ENCODE measurements at places on chromosomes 5 and 9.
A peak's percentile ranks its signal among the peaks of the same experiment; 100 is the strongest.

DNA sequence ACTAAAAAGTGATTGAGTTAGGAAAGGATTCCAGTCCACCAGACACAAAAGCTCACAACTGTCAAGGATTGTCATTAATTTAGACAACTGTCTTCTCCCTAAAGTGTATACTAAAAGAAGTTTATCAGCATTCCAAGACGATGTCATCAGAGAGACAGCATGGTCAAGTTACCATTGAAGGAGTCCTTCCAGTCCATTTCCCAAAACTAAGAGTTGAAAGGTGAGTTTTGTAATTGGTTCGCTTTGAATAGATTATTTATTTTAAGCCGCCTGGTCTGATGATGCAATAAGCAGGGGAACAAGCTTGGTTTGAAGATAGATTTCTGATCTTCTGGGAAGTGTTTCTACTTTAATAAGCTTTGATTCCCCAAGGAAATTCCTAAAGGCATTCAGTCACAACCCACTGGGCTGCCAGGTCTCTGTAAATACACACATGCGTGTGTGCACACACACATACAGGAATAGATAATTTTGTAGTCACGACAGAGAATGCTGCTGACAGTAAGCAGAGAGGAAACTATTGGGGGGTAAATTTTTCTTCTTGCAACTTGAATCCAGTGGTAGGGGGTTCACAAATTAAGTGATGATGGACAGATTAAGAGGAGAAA lies 234.8 kb downstream of the PIK3R1 start:
- DNase-seq = no peak

DNA sequence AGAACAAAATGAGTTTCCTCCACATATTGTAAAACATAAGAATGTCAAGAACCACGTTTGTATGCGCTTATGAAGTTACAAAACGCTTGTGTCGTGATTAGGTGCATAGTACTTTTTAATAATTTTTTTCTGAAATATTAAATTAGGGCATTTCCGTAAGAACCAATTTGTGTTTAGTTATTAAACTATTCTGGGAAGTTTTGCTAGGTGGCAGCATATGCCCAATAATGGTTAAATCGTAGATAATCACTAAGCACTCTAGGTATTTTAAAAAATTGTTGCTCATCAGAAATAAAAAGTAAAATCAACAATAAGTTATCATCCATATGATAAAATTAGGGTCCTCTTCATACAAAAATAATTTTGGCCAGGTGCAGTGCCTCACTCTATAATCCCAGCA lies 5.4 kb downstream of the SRFBP1 start:
- no peak for DNase-seq

DNA sequence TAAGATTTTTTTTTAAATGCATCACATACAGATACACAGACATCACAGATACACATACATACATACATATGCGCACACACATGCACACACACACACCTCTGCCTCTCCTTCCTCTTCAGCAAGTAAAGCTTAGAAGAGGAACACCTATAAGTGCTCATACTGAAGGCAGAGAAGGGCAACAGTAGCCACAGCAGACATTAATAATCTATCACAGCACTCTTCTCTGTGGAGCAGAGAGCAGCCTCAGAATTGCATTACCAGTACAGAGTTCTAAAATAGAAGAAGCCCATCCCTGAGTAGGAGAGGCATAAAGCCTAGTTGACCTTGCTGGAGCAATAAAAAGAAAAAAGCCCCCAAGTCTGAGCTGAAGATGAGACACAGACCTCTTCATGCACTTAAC lies 110.6 kb downstream of the MLLT3 start:
- no peak for DNase-seq

DNA sequence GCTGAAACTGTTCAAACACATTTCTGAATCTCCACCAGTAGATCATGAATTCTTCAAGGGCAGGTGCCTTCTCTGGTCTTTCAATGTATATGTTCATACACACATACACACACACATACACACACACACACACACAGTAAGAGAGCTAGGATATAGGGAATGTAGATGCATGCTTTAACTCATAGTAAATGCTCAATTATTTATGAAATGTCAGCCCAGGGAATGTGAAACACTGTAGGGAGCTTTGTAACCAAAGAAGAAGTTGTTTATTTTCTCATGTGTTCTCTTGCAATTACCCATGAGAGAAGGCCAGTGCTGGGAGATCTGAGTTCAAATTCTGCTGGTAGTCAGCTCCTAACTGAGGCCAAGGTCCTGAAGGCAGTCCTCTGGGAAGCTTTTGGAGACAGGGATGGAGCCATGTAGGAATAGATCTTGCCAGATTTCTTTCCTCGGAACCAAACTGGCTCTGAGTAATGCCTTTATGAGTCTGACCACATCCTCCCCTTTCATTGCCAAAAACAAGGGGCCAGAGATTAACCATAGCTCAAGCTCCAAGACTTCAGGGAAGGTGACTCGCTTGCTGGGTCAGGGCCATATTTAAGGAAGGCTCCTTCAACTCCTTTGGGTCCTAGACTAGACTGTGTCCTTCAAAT lies 487.0 kb upstream of the TNC start:
- no peak for DNase-seq

GRCh38 chr5:67942421-67942820 lies 273.1 kb upstream of the PIK3R1 start:
- DNase-seq = no peak

DNA sequence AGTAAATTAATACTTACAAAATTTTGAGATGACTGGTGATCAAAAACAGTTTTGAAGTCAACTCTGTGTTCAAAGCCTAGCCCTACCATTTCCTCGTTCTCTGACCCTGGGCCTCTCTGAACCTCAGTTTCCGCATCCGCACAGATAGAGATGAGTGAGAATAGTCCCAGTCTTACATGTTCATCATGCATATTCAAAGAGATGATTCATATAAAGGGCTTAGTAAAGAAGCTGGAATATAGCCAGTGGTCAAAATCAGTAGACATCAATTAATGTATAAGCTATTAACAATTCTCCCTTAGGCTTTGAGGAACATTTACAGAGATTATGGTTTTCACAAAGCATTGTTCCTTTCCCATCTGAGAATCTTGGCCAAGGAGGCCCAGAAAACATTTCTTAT lies 250.6 kb downstream of the SPOCK1 start:
- no peak for DNase-seq

- DNase-seq = no peak
Observed at GRCh38 chr9:98838868-98839565, 31.5 kb downstream of the GALNT12 start.

DNA sequence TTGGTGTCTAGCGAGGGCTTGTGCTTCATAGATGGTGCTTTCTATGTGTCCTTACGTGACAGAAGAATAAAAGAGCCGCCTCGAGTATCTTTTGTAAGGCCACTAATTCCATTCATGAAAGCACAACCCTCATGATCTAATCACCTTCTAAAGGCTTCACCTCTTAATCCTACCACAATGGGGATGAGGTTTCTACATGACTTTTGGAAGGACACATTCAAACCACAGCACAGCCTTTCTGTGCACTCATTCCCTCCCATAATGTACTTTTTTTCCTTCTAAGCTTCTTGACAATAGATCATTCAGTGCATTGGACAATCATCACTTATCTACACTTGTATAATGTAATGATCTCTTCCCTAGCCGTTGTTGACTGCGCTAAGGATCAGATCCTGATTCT lies 774.8 kb downstream of the BRINP1 start:
- DNase-seq = no peak

- no peak for DNase-seq
Observed at GRCh38 chr5:173271419-173271818, 36.4 kb upstream of the NKX2-5 start.

DNA sequence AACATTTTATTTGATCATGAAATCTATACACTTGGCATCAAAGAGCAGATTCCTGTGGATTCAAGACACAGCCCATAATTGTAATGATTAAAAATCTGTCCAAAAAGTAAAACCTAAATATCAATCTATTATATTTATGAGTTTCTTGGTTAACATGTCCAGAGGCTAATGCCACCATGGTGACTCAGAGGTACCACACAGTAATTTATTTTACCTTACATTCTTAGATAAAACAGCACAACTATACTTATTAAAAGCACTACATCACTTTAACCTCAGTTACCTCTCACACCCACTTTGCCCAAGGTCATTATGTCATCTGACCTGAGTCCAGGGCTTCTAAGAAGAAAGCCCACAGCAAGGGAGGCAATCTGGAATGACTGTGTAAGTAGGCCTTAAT lies 519.2 kb downstream of the RASEF start:
- no peak for DNase-seq

DNA sequence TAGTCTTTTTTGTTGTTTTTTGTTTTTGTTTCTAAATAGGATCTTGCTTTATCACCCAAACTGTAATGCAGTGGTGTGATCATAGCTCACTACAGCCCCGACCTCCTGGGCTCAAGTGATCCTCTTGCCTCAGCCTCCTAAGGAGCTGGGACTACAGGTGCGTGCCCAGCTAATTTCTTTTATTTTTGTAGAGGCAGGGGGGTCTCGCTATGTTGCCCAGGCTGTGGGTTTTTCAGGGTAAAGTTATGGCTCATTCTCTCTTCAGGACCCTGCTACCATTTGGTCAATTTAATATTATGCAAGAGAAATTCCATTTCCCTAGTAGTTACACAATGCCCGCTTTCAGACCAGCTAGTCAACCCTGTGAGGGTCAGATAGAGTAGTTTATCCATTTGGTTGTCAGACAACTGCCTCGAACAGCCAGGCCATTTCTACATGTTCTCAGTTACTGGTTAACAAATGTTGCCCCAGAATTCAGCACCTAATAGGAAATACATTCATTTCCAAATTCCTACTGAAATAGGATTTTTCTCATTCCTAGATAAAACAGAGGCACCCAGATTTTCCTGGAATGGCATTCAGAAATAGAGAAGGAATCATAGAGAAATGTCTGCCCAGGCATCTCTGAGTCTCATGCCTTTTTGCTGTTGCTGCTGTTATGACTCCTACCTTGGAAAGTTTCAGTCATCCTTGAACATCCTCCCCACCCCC lies 6.4 kb upstream of the GLIS3 start:
- DNase-seq = no peak

DNA sequence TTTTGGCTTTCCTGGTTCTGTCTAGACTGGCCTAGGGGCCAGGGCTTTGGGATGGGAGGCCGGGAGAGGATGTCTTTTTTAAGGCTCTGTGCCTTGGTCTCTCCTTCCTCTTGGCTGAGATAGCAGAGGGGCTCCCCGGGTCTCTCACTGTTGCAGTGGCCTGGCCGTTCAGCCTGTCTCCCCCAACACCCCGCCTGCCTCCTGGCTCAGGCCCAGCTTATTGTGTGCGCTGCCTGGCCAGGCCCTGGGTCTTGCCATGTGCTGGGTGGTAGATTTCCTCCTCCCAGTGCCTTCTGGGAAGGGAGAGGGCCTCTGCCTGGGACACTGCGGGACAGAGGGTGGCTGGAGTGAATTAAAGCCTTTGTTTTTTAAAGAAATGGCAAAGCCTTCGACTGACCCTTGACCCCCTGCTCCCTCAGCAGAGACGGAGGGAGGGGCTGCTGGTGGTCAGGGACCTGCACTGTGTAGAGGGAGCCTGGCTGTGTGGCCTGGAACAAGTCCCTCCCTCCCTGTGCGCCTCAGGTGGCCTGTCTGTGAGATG lies 11.1 kb downstream of the FPGS start:
- DNase-seq = no peak

GRCh38 chr9:91207729-91208418 lies 153.8 kb downstream of the AUH start:
- no peak for DNase-seq

DNA sequence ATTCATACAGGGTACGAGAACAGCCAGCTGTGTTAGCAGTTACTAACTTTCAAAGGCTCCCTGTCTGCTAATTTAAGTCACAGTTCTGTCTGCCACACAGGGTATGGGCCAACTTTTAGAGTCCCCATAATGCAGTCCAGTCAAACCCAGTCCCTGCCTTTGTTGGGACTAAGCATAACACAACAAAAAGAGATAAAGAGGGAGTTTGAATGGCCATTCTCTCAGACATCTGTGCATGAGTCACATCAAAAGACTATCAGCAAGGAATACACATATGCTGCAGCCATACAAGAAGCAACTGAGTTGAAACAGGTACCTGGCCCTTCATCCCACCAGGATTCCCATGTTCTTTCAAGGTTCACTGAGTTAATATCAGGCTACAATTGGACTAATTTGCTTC lies 744.5 kb upstream of the C9orf72 start:
- DNase-seq = no peak

GRCh38 chr9:126113756-126114408 lies 212.7 kb upstream of the MVB12B start:
- no peak for DNase-seq

DNA sequence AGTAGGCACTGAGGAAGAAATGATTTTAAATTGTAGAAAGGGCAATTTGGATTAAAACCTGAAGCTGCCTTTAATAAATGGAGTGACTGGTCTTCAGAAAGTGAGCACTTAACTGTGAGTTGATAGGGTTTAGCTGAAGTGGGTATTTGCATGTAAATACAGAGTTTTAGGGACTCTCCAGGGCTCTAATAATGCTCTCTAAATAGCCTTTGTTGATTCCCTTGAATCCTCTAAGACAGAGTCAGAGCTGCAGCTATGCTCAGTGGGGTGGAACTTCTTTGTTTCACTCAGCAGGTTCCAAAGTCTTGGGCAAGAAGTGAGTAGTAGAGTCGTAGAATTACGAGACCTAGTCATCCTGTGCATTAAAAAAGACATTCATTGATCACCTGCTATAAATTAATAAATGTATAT lies 21.4 kb downstream of the GLRA1 start:
- peak; percentile 40 for DNase-seq

- no peak for DNase-seq
Observed at GRCh38 chr5:149273950-149274349, 2.3 kb downstream of the AFAP1L1 start.

DNA sequence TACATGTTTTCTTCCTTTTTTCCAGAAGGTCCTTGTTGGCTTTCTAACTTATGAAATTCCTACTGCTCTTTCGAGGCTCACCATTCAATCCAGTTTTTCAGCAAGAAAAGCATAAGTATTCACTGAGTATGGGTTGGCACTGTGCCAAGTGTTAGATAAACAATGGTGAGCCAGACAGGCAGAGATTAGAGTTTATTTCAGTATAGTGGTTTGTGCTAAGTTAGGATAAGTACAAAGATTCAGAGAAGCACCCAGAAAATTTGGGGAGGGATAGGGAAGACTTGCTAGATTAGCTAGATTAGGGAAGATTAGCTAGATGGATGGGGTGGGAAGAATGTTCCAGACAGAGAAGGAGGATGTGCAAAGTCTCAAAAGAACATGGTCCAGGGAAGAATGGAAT lies 122.9 kb downstream of the OXCT1 start:
- DNase-seq = no peak

- DNase-seq = no peak
Observed at GRCh38 chr9:83166372-83166771, 103.4 kb upstream of the RASEF start.

GRCh38 chr9:113319054-113319453 lies 15.9 kb upstream of the RNF183 start:
- no peak for DNase-seq

GRCh38 chr9:93815677-93816076 lies 139.5 kb downstream of the BARX1 start:
- no peak for DNase-seq

DNA sequence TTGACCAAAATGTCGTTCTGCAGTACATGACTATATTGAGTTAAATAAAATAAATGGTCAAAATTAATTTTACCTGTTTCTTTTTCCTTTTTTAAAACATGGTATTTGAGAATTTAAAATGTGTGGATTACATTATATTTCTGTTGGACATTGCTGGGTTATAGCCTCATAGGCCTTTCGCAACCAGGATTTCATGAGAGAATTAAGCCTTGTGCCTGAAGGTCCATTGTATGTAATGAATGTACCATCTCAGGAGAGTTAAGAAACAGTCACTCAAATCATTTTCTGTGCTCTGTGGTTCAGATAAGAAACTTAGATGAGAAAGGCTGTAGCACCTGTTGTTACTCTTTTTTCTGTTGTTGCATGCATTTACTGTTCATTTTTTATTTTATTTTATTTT lies 103.5 kb downstream of the ANGPTL2 start:
- no peak for DNase-seq

GRCh38 chr5:107464416-107464815 lies 206.3 kb downstream of the EFNA5 start:
- no peak for DNase-seq
